ENCODE measurements at places on chromosomes 5 and 9.

DNA sequence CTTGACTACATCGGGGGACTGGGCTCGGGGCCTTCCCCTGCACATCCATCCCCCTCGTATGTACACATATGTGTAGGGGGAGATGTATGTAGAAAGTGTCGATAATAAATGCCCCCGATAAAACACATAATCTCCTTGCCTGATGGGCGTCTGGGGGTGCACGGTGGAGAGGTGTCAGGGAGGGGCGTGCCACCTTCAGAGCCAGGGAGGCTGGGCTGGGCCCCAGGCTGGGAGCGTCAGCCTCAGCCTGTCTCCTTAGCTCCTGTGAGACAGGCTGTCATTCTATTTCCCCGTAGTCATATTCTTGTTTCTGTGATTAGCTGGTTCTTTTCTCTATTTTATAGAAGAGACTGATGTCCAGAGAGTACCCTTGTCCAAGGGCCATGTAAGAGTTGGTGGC, 4.7 kb upstream of the RXRA start:
- DNase-seq: no peak

GRCh38 chr5:162091336-162091735, 23.8 kb downstream of the GABRG2 start:
- DNase-seq: no peak

- DNase-seq: no peak
Observed at GRCh38 chr9:79868567-79869189, 296.9 kb downstream of the TLE4 start.

DNA sequence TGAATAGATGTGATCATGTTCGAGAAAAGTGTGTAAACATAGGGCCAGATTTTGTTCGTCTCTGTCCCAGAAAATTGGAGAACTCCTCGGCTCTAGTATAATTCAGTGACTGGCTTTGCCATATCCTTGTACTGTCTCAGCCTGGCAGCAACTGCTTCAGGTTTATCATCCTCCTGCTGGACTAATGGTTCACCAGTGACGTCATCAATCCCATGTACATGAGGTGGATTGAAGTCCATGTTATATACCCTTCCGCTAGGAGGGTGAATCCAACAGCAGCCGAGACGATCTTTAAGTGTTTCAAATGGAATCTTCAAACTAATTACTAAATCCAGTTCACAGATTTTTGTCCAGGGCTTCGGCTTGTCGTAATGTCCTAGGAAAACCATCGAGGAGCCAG, 17.1 kb upstream of the PLPP1 start:
- no peak for DNase-seq

GRCh38 chr5:2263763-2264162, 381.0 kb upstream of the IRX4 start:
- DNase-seq: no peak

DNA sequence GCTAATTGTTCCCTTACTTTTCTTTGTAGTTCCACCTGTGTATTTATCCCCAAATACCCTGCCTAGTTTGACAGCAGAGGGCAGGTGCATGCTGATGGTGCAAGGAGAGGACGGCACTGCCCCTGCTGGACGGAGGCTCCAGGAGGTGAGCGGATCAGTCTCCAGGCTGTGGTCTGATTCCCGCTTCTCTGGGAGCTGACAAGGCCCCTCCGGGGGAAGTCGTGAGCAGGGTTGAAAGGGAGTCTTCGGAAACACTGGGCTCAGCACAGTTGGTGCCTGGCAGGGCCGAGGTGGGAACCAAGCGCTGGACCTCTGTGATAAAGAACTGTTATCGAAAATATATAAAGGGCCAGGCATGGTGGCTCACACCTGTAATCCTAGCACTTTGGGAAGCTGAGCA, 52.9 kb downstream of the RASGEF1C start:
- no peak for DNase-seq

DNA sequence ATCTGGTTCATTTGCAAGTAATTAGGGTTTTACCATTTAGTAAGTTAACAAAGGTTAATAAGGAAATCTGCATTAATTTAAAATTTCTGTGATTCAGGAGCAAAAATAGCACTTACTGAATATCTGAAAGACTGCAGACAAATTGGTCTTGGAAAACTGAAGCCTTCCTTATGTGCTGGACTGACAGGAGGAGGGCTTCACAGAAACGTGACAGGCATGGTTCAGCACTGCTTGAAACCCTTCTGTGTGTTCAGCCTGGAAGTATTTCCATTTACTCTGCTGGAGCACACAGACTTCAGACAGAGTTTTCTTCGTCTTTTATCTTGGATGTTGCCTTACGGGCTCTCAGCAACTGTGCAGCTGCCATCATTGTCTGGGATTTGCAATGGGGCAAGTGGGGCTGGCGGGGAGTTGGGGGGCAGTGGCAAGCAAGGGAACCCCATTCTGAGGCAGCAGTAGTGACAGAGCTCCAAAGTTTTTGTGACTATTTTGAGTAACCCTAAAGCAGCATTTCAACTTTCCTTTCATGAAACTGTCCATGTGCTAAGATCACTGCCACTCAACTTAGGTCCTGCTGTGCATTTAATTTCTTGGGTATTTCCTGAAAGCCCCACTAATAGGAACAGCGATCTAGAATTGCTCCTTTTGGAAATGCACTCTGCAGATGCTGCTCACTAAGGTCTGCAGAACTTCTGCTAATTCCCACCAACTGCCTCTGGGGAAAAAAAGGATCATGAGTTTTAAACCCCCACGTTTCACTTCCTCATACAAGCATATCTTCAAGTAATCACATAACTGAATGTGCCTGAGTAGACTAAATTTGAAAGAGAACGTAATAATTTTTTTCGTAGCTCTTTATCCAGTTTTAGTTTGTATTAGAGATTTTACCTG, 56.6 kb downstream of the KCNN2 start:
- DNase-seq: no peak

GRCh38 chr5:59473611-59474010, 419.9 kb downstream of the PDE4D start:
- no peak for DNase-seq

DNA sequence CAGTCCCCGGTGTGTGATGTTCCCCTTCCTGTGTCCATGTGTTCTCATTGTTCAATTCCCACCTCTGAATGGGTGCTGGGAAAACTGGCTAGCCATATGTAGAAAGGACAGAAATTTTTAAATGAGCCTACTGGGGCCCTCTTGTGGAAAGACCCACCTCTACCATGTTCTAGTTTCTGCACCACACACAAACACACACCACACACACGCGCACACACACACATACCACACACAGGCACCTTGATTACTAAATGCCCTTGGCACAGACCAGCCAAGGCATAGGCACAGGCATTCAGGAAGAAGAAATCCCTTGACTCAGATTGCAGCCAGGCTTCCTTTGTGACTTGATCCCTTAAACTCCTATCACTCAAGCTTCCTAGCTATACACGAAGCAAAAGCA, 60.5 kb downstream of the SIL1 start:
- peak; percentile 31 for DNase-seq

DNA sequence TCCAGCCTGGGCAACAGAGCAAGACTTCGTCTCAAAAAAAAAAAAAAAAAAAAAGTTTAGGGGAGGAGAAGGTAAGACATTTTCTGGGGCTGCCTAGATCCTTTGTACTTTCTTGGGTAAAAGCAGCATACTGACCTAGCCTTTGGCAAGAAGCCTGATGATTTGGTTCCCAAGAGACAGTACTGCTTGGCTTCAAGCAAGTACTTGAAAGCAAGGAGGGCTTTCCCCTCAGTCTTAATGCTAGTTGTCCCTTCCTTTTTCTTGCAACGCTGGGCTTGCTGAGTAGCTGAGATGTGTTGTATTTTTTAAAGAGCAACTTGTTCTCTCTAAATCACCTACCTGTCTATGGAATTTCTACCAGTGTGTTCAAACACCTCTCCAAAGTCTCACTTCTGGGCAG, 76.2 kb downstream of the INSYN2B start:
- DNase-seq: no peak

DNA sequence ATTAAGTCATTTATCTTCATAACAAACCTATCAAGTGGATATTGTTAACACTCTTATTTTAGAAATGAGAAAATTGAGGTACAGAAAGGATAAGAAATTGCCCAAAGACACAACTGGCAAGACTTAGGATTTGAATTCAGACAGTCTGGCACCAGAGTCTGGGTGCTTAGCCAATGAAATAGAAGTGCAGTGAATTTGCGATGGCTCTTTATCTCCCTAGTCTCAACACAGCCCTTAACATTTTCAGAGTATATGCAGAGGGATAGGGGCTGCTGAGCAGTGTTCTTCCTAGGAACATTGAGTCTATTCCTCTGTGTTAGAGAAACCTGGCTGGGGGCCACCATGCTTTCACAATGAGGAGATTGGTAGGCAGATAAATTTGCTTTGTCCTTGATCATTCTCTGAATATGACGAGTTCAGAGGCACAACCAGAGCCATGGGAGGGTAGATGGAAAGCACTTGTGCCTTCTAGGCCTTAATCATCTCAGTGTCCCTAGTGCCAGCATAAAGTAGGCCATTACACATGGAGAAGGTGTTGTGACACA, 6.1 kb upstream of the FSD1L start:
- no peak for DNase-seq

DNA sequence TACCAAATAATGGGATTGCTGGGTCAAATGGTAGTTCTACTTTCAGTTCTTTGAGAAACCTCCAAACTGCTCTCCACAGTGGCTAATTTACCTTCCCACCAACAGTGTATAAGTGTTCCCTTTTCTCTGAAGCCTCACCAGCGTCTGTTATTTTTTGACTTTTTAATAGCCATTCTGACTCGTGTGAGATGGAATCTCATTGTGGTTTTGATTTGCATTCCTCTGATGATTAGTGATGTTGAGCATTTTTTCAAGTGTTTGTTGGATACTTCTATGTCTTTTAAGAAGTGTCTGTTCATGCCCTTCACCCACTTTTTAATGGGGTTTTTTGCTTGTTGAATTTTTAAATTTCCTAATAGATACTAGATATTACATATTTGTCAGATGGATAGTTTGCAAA, 28.4 kb upstream of the SUSD1 start:
- no peak for DNase-seq

DNA sequence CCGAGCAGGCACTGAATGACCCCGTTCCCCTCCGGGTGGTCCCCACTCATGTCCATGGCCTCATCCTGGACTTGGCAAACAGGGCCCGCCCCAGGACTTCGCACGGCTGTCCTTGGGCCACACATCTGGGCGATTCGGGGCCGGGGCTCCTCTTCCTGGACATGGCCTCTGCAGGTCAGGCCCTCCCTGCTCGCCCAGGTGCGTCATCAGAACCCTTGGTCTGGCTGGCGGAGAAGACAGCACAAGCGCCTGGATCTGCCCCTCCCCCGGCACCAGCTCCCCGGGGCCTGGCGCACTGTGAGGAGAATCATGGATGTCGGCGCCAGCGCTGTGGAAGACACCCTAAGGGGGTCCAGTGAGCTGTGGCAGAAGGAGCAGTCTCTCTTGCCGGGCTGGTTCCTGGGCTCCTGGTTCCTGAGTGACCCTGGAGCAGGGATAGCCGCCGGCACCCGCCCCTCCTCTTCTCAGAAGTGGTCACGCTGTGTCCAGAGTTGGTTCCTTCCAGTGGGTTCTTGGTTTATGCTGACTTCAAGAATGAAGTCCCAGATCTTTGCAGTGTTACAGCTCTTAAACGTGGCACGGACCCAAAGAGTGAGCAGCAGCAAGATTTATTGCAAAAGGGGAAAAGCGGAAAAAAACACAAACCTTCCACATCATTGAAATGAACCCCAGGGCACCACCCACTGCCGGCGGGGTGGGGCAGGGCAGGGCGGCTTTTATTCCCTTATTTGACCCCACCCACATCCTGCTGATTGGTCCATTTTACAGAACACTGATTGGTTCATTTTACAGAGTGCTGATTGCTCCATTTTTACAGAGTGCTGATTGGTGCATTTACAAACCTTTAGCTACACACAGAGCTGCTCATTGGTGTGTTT, 25.9 kb upstream of the SLC12A7 start:
- no peak for DNase-seq

DNA sequence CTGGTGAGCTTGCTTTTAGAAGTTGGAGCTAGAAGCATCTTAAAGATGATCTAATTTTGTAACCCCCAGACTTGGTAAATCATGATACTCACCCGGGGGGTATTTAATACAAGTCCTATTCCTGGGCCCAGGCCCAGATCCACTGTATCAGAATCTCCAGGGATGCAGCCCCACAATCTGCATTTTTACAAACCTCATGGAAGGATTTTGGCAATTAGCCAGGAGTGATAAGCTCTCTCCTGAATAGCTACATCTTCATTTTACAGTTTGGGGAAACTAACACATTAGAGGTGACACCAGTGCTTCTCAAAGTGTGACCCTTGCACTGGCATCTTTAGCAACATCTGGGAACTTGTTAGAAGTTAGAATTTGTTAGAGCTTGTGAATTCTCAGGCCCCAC, 31.2 kb upstream of the OTP start:
- DNase-seq: no peak

DNA sequence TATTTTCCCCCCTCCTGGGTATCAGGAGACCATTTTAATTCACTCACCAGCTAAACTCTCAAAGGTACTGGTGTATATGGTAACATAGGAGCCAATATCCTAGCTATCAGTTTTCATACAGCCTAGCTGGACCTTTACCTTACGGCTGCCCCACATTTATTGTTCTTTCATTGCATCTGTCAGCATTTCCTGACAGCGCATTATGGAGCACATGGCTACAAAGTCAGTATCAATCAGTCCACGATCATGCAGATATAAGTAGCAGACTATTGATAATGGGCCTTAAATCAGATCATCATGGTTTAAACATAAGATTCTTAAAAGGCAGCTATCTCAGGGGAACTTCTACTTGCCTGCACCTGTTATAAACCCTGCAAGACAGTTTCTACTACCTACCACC, 304.7 kb downstream of the KIAA0825 start:
- no peak for DNase-seq

GRCh38 chr5:121138495-121138907, 674.4 kb downstream of the PRR16 start:
- DNase-seq: no peak

- DNase-seq: no peak
Observed at GRCh38 chr5:141692919-141693725, 11.1 kb upstream of the ARAP3 start.

DNA sequence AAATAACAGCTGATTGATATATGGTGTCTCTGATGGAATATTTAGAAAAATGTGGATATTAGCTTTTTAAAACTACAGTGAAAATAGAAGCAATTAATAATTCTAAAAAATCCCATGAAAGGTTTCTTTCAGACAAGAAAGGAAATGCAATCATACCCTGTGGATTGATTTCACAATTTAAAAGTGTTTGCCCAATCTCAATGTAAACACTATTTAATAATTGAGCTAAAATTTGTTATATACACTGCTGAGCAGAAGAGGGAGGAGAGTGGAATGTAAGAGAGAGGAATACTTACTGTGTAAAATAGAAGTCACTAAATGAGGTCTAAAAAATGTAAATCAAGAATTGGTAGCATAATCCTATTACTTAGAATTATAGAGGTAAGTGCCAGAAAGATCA, 76.9 kb downstream of the FEM1C start:
- DNase-seq: no peak

DNA sequence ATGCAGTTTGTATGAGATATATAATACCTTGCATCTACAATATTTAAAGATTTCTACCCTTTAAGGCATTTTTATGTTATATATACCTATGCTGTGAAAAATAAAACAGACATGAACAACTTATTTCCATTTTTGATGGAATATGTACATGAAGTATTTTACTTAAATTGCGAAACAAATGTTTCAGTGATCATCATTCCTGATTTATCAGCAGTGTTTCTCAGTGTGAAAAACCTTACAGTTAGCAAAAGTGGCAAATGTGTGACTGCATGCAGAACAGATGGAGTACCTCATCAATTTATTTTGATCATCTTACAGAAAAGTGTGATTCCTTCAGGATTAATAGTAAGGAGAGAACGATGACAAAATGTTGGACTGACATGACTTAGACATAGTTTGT, 43.1 kb downstream of the PRR16 start:
- no peak for DNase-seq

Measured in HuH-7 (cell line).